ENCODE measurements at places on chromosomes 3 and 15. TPM values are rescaled to one million over a fixed set of nuclear protein-coding genes. Genes with fewer than 3 reads are reported as not detected.

GRCh38 chr15:39508536-39508935, 72.3 kb upstream of the THBS1 start:
- no peak for DNase-seq

DNA sequence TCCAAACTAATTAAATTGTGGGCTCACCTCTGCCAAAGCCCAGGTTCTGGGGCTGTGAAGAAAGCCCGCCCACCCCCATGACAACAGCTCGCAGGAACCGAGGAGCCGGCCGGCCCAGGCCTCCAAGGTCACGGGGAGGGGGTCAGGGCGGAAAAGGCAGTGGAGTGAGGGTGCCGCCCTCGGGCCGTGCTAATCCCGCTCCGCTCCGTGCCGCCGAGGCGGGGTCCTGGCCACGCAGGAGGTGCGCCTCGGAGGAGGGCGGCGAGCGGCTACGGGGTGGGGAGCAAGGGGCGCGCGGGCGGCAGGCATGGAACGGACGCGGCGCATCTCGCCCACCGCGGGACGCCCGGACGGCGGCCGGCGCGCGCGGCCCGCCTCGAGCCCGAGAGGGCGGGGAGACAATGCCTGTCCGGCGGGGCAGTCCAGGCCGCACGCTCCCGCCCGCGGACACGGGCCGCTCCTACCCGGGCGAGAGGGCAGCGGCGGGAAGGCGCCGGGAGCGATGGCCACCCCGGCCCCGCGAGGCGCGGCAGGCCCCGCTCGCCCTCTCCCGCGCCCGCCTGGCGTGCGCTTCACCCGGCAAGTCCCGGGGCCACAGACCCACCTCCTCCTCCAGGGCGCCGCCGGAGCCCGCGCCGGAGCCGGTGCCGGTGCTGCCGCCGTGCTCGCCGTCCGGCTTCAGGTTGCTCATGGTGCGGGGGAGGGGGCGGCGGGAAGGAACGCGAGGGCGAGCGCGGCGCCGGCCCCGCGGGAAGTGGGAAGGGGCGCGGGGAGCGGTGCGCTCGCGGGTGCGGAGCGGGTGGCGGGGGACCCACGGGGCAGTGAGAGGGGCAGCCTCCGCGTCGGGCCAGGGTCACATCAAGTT, 528 bp downstream of the RBPMS2 start:
- no peak for DNase-seq

DNA sequence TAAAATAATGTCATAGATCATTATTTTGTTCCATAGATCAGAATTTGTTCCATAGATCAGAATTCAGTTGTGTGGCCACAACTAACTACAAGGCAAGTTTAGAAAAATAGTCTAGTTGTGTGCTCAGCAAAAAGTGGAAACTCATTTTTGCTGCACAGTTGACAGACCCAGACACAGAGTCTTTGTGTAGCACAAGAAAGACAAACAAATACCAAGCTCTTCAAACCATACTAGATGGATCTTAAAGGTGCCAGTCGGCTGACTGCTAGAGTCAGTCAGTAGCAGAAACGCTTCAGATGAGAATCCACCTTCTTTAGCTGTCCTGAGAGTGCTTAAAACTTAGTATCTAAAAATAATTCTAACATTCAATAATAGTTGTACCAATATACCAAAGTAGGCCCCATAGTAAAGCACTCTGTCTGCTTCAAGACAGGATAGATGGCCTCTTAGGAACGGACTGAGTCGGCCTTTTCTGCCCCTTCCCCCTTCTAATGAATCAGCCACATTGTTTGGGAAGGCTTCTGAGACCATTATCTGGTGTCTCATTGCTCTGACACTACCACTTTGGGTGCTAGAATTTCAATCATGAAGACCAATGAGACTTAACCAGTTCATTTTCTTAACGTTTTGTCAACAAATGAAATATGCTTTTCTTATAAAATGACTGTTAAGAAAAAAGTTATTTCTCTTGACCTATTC, 27.7 kb upstream of the SLC4A7 start:
- DNase-seq = no peak

DNA sequence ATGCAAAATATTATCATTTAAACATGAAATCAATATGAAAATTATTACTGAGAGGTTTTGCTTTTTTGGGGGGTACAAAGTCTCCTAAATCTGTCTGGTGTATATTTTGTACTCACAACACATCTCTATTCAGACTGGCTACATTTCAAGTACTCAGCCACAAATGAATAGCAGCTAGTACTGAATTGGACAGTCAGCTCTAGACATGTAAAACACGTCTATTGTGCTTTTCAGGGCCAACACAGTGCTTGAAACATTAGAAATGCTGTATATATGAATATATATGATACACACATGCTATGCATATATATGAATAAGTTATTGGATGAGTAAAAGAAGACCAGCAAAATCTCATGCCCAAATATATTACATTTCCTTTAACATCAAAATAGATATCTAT, 103.8 kb upstream of the CFAP20DC start:
- no peak for DNase-seq

GRCh38 chr3:138439646-138440045, 5.2 kb downstream of the ESYT3 start:
- DNase-seq = no peak

DNA sequence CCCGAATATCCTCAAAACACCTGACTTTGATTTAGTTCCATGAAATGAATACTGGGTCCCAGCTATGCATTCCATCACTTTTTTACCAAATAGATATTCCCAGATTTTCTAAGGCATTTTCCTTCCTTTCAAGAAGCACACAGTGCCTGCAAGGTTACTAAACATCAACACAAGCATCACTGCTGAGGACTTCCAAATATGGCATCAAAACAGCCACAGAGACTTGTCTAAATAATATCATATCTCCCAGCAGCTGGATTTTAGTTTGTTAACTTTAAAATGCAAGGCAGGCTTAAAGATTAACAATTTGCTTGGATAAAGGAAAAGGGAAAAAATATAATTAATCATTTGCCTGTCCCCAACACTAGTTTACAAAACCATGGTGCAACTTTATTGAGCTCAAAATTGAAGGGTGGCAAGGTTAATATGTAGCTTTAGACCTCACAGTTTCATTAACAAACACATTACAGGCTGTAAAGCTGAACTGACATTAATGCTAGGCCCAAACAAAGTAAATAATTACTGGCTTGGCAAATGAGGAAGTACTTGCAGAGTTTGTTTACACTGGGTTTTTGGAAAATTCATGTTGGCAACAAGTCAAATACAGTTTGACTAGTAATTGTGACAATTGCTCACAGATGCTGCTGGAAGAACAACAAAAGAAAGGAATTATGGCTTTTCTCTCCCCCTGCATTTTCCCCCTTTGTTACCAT, 401.7 kb upstream of the CDIN1 start:
- peak; percentile 64 for DNase-seq

DNA sequence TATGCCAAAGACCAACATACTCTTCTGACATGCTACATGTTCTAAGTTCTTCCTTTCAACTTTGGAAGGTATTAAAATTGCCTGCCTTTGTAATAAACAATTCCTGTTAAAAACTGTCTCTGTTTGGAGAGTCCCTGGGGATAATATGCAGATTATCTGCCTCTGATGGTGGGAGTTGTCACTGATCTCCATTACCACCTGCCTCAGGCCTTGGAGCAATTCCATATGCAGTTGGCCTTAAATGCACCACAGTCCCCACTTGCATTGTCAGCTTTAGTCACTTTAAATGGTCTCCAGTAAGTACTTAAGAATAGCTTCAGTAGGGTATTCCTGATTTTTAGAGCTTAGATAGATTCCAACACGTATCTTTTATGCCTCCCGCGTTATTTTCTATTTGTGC, 121.1 kb upstream of the GOLIM4 start:
- no peak for DNase-seq

DNA sequence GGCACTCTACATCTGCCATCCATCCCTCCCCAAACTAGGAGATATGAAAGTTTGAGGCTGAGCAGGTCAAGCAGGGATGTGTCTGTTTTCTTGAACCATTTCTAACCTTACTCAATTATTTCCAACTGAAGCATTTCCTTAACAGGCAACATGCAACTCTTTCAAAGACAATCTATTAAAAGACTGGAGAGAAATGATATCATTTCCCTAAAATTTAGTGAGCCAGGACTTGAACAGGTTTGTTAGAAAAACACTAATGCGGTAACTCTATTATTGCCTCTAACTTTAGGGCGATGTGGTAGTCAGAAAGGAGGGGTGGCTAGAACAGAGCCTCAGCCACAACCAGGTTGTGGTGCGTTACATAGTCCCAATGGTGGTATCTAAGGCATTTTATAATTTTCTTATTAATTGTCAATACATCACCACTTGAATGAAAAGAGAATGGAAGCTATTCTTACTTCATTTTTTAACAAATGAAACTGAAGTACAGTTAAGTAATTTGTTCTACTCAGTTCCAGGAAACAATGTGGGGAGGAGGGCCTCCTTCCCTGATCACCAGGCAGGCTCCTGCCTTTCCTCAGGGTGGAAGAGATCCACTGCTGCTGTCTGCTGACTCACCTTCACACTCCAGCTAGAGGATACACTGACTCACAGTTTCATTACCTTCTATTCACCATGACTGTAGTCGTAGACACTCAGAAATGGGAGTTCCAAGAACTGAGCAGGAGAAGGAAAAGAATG, 22.8 kb downstream of the MYO1E start:
- no peak for DNase-seq

DNA sequence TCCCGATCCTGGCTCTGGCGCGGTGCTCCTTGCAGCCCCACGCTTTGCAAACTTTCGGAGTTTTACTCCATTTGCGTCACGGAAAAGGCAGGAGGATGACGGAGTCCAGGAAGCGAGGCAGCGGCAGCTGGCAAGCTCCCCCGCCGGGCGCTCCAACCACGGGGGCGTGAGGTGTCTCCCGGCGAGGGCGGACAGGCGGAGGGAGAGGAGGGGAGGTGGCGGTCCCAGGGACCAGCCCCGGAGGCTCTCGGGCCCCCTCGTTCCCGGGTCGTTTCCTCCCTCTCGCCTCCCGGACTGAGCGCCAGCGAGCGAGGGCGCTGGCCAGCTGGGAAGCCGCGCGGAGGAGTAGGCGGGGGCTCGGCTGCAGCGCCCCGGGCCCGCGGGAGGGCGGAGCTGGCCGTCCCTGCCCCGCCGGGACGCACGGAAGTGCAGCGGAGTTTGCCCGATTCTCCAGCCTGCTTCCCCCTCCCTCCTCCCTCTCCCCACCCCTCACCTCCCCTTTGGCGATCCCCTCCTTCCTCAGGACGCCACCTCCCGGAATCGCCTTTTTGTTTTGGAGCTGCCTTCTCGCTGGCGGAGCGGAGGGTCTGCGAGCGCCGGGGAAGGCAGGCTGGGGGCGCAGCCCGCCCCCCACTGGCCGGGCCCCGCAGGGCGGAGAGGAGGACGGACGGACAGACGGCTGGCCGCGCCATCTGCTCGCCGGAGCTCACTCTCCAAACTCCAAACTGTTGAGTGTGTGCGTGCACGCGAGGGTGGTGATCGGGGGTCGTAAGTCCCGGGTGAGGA, at the start of gene SNX33:
TSS of gene SNX33 (plus strand) at position 543 of the 786 bp plus-strand sequence. CDS start 1,191 bp downstream, outside the sequence.
- peak; percentile 73 for DNase-seq

DNA sequence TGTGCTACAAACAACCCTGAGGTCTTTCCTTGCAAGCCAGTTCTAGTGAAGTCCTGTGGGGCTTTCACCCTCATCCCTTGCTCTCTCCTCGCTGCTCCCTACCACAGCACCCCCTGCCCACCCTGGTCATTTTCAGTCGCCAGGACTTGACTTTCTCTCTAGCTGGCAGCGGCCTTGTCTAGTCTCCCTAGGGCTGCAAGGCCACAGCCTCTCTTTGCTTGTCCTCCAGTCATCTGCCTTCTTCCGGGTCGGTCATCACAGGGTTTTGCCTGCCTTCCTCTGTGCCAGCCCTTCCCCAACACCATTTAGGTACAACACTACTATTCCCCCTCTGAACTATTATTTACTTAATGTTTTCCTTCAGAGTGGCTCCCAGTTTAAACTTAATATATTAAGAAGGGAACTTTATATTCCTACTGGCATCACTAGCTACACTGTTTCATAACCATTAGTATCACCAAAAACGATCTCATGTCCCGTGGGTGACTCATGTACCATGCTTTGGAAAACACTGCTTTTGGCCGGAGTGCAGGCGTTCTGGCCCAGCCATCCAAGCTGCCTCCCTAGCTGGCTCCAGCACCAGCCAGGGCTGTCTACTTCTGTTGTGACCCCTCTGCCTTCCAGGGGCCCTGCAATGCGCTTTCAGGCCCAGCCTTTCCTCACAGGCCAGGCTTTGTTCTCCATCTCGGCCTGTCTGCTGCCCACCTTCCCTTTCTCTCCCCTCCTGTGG, 21.4 kb downstream of the FAH start:
- no peak for DNase-seq

DNA sequence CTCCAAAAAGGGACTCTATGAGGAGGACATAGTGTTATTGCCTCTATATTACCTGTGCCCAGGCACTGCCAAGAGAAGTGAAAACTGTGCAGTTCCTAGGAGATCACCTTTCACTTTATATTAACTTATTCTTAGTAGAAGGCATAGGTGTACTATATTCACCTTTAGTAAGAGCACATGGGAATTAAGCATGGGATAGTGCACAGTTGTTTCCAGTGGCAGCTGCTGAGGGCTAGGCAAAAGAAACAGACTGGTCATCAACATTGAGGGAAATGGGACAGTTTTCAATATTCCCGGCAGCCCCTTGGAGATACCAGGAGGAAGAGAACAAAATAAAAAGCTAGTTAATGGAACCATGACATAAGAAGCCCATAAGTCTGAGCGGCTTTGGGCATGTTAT, 100.9 kb downstream of the PLCL2 start:
- no peak for DNase-seq

- no peak for DNase-seq
Observed at GRCh38 chr15:27256446-27256845, 285.5 kb downstream of the GABRG3 start.

DNA sequence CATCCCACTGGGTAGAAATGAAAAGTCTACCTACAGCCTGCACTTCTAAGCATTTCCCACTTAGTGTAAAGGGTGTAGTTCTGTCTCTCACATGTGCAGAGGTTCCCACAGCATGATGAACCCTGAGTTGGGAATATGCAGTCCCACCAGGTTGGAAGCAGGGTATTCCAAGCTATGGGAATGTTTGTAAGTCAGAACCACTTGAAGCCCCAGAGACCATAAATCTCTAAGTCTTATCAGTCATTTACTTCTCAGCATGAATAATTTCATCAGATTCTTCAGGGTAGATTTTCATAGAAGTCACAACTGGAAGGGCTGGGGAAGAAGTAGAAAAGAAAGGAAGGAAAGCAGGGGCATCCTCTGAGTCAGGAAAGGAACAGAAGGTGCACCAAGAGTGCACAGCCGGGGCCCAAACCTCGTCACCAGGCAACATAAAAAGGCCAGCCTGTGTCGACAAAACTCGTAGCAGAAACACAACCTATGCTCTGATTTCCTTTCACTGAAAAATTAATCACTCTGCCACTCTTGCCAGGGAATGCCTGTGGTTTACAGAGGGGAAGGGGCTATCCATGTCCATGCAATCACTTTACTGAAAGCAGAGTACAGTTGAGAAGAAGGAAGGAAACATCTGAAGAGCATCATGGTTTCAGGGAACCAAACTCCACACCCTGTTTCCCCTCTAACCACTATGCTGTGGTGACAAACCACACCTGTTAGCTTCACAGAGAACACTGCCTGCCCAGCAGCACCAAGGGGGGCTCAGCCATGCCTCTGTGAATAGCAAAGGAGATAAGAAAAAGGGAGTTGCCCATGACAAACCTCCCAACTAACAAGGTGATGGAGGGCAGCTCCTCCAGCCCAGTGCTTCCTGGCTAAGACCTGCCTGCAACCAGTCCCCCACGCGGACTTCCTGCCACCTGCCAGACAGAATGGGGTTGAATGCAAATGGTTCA, 40.5 kb downstream of the SH3BP5 start:
- DNase-seq = no peak

The SLCO2A1 gene
- polyA plus RNA-seq = 17.6 TPM

The ARGFX gene
- polyA plus RNA-seq = not detected

The RARRES1 gene
- polyA plus RNA-seq = 11.7 TPM

The GPR149 gene
- polyA plus RNA-seq = not detected

The COX17 gene
- polyA plus RNA-seq = 44.0 TPM

The SNTN gene
- polyA plus RNA-seq = not detected
